Progenitor cell of endocrine pancreas (in vitro differentiated cells): ENCODE measurements at places on chromosomes 4 and X. TPM values are rescaled to one million over a fixed set of nuclear protein-coding genes. Genes with fewer than 3 reads are reported as not detected.

DNA sequence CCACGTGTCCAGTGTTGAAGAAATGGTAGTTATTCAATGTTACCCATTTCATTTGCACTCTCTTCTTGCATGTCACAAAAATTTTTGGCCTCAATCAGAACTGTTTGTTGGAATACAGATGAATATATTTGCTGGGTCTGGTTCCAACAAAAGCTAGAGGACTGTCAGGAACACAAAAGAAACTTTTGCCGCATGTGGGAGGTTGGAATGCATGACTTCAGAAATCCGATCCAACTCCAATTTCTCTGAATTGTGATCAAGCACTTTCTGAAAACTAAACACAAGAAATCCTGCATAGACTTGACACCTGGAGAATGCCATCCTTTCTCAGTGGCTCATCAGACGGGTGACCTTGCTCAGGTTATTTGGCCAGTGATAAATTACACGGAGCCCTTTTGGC, 15.4 kb downstream of the SETD7 start:
- DNase-seq = no peak

Gene VEGFD
- total RNA-seq = 0.22 and 0.47 TPM in 2 replicates

- DNase-seq = no peak
These were observed 255.8 kb downstream of the SOX3 start for GRCh38 chrX:140249088-140249487.

DNA sequence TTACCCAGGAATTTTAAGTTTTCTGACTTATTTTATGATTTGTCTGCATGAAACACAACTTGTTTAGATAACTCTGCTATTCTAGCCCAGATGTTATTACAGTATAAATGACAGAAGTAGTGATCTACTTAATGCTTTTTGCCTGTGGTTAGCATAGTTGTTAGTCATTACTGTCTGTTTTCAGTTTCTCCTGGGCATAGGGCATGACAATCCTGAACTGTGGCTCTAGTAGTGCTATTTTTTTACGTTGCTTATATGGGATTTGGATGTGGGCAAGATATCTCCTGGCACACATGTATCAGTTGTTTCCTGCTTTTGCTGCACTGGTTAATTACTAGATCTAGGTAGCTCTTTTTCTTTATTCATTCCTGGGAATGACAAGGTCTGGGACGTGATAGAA, 1005.8 kb downstream of the PCDH18 start:
- no peak for DNase-seq

DNA sequence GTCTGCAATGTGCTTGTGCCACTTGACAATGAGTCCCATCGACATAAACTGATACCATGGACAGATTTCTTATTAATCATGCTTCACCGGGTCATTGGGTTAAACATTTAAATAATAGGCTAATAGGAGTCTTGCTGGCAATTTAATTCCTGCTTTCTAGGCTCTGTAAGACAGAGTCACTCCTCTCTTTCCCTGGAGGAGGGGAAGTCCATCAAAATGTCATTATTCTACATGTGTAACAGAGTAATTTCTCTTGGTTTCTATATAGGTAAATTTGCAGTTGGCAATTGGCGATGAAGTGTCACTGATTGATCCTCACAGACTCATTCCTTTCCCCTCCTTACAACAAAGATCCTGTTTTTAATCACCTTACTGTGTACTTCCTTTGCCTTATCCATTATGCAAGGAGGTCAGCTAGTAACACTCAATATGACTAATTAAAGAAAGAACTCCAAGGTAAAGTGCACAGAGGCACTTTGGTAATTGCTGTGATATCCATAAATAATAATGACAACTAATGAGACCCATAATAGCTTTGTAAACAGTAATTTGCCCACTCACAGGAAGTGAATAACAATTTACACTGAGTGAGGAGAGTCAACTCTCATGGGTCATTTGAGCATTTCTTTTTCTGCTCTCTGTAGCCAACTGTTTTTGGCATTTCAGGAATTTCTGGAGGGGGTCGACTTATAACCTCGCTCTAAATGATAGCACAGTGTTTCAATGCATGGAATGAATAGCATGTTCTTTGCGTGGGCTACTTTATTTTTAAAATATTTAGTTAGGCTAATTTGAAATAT, 184.0 kb downstream of the UGT8 start:
- DNase-seq = no peak

DNA sequence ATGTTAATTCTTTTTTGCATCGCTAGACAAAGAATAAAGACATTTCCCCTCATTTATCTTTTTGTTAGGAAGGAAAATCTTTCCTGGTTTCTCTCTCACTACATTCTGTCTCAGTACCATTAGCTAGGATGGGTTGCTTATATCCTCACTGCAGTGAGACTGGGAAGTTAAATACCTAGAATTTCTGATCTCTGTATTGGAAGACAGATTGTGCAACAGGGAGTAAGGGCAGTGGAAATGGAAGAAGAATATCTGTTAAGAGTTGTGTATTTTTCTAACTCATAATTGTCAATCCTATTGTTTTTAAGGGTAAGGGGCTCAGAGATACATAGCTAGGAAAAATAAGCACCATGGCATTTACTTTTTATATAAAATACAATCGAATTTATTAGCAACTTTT, 19.6 kb downstream of the PTPN13 start:
- no peak for DNase-seq

Gene MPP1
- 4.9 and 6.3 TPM in 2 replicates for total RNA-seq

- DNase-seq = no peak
These were observed 35.1 kb downstream of the KLHL8 start for GRCh38 chr4:87185146-87185870.

Gene MSX1
- total RNA-seq = 2.9 and 5.0 TPM in 2 replicates

Gene CFAP47
- total RNA-seq = 1.5 and 1.7 TPM in 2 replicates

DNA sequence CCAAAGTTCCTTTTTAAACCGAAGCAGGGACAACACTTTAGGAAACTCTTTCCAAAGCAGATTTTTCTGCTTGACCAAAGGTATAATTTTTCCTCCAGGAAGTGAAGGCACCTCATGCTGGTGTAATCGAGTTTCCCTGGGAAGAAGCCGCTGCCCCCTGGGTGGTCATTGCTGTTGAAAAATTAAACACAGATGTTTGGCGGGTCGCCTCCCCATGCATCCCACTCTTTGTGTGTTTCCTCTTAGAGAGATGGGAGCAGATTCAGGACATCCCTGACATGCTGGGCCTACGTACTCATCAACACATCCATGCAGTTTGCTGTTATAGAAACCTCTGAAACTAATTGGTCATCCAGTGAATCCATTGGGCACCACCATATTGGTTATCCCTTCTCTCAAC, 179.2 kb upstream of the HCCS start:
- no peak for DNase-seq
